Thyroid gland (tissue), 4 donors: ENCODE measurements at places on chromosomes 7 and 10.
A peak's percentile ranks its signal among the peaks of the same experiment; 100 is the strongest.

DNA sequence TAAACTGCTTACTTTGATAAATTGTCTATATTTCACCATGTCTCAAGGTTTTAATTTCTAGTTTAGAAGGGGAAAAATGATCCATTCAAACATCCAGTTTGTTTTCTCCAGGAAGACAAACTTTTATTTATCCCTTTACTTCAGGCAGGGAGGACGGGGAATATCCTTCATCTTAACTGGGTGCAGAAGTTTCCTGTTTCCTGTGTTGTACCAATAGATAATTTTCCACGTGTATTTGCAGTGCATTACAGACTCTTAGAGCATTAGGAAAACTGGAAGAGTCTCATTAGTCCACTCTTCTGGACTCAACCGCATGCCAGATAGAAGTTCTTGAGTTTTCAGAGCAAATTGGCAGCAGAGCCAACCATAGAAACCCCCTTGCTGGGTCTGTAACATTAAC lies 39.4 kb upstream of the PIP4K2A start:
- DNase-seq = no peak

DNA sequence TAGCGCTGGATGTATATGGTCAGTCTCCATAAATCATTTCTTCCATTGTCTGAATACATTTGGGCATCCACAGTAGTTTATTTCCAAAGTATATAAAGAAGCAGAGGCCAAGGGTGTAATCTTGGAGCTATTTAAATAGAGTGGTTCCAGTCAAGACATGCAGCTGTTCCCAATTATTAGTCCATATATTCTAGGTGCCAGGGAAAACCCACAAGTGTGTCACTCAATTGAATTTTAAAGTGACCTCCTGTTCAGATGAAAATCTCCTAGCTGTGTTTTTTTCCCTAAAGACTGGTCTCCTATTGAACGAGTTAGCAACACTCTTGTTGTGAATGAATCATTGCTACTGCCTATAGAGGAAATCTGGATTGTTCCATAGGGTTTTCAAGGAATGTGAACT lies 260.2 kb upstream of the BMPER start:
- DNase-seq = no peak

GRCh38 chr10:25498645-25499044 lies 323.8 kb downstream of the GPR158 start:
- DNase-seq = no peak

DNA sequence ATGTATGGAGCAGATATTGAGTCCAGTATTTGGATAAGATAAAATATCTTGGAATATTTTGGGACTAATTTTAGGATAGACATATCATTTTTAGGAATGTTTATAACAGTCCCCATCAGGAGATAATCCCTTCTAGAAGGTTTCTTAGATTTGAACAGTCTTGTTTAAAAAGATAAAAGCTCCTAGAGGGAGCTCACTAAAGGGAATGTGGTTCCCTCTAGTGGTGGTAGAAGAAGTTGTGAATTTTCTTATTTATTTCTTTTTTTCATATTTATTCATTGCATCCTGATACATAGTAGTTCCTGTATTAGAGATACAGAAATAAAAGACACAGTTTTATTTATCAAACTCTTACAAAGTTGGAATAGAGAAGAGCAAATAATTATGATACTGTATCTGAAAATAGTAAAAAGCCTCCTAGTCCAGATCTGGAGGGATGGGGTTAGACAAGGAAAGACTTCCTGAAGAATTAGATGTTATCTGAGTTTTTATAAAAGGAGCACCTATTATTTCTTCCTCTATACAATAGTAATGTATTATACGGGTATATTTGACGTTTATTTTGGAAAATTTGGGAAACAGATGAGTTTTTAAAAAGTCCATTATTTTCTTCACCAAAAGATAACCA lies 24.5 kb upstream of the KLF14 start:
- no peak for DNase-seq

GRCh38 chr7:130084037-130084875 lies 13.9 kb downstream of the KLHDC10 start:
- no peak for DNase-seq

- DNase-seq = no peak
Observed at GRCh38 chr10:103874730-103875129, 19.4 kb upstream of the SH3PXD2A start.

GRCh38 chr7:97770850-97771249 lies 39.0 kb downstream of the TAC1 start:
- DNase-seq = no peak

- DNase-seq = no peak
Observed at GRCh38 chr7:130922206-130923112, 188.5 kb upstream of the KLF14 start.

DNA sequence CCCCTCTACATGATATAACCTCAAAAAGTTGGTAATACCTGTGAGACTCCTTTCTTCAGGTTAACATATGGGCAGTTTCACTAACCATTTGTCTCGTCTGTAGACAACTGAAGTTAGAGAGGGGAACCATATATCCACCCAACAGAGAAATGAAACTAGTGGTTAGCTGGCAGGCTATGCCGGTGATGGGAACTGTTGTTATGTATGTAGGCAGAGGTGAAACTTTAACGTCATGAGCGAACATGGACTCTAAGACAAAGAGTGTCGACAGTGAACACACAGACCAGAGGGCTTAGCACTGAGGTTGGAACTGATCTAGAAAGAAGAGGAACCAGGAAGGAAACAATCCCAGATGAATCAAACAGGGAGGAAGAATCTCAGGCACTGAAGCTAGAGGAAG lies 112.4 kb downstream of the ELMO1 start:
- no peak for DNase-seq

DNA sequence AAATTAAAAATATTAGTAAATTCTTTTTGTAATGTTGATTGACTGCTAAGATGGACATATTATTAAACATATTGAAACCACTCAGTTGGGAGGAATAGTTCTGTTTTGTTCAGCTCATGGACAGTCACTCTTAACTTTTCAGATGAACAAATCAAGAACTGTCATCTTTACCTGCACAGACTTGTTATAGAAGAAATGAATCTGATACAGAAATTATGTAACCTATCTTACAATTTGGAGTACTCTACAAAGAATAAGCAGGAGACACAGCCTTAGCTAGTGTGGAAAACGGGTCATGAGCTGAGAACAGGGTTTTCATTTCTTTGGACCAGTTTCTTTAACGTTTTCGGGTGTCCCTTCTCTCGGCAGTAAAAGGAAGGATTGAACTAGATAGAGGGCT lies 1.2 kb upstream of the ANLN start:
- no peak for DNase-seq

DNA sequence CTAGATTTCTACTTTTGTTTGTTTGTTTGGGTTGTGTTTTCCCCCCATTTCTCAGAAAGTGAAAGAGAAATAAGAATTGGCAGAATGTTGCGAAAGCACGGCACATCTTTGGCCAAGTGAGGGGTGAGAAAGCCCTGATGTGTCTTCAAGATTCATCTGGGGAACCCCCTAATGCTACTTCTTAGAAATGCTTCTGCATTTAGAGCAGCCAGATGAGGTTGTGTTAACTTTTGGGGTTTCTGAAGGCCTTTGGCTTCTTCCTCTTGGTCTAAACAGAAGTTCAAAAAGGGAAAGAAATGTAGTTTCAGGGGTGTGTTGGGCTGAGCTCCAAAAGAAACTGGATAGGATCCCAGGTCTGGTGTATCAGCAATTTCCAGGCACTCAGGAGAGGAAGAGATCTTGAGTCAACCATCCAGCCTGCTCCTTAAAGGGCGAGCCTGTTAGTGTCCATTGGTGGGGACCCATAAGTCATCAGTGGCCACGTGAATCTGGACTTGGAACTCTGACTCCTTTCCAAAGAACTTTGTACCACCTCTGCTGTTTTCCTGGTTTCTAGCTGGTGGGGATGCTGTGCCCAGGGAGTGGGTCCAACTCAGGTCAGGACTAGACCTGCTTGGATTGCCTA lies 6.5 kb downstream of the DUSP5 start:
- peak; percentile 32 for DNase-seq

DNA sequence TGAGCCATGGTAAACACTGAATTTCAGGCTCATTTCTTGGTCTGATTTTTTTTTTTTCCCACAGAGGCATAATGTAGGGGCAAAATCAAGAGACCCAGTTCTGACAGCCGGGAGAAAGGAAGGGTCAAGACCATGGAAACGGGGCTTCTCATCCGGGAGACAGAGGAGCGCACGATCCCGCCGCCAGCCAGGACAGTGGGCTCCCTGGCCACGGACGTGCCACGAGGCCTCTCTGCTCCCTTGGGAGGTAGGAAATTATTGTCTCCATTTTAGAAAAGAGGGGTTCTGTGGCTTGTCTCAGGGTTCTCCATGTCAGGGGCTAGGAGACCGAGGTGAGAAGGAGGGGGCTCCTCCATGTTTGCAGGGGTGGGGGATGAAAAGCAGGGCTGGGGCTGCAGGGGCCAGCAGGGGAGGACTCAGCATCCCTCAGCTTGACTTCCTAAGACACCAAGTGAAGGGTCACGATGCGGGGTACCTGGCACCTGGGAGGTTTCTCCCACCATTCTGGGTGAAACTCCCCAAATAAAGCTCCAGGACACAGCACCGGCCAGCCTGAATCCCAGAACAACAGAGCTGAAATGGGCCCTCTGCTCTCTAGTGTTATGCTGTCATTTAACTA lies 37.6 kb downstream of the PPIF start:
- DNase-seq = no peak

DNA sequence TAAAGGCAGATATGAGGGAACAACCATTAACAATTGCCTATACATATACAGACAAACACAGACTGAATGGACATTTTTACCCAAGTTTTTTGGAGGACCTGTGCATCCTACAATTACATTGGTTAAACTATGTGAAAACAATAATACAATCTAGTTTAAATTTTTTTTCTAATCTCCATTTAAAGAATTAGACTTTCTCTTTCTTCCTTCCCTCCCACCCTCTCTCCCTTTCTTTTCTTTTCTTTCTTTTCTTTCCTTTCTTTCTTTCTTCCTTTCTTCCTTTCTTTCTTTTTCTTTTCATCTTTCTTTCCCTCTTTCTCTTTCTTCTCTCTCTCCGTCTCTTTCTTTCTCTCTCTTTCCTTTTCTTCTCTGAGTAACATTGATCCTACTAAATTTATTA lies 183.7 kb downstream of the HDAC9 start:
- no peak for DNase-seq

- no peak for DNase-seq
Observed at GRCh38 chr7:139918480-139918879, 89.4 kb downstream of the TBXAS1 start.

DNA sequence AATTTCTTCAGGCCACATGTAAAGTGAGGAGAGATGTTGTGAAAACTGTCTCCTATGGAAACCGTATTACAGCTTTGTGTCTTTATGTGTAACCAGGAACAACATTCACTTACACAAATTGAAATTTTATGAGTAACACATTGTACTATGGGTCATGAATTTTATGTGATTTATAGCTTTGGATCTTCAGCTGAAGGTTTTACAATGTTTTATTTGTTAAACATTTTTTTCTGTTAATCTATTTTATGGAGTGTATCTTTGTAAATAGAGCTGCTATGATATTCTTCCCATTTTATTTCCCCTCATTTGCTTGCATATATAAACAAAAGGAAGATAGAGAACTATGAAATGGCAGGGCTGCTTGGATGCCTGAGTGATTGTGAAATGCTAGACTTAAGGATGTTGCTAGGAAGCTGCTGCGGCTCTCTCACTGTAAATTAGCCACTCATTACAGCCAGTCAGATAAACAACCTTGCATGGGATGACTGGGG lies 104.5 kb upstream of the PCLO start:
- no peak for DNase-seq

DNA sequence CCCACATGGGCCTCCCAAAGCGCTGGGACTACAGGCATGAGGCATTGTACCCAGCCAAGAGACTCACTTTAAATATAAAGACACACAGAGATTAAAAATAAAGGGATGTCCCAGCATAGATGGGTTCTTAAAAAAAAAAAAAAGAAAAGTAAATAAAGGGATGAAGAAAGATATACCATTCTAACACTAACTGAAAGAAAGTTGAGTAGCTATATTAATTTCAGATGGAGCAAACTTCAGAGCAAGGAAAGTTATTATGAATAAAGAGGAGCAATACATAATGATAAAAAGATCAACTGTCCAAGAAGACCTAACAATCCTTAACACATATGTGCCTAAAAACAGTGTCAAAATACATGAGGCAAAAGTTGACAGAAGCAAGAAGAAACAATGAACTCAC lies 33.0 kb upstream of the SPOCK2 start:
- no peak for DNase-seq

GRCh38 chr7:31948029-31948428 lies 122.2 kb downstream of the PDE1C start:
- no peak for DNase-seq

DNA sequence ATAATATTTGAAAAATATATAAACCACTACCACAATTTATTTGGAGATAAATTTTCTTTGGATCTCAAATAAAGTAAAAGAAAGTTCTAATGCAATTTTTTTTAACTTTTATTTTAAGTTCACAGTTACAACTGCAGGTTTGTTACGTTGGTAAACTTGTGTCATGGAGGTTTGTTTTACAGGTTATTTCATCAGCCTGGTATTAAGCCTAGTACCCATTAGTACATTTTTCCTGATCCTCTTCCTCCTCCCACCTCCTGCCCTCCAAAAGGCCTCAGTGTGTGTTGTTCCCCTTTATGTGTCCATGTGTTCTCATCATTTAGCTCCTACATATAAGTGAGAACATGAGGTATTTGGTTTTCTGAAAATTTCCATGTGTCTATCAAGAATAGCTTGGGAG lies 54.5 kb downstream of the CAV1 start:
- DNase-seq = no peak
